ENCODE measurements at places on chromosomes 16 and 17.
A peak's percentile ranks its signal among the peaks of the same experiment; 100 is the strongest.

GRCh38 chr17:28518578-28518977 is 12.4 kb downstream of the FOXN1 start:
- DNase-seq = no peak

DNA sequence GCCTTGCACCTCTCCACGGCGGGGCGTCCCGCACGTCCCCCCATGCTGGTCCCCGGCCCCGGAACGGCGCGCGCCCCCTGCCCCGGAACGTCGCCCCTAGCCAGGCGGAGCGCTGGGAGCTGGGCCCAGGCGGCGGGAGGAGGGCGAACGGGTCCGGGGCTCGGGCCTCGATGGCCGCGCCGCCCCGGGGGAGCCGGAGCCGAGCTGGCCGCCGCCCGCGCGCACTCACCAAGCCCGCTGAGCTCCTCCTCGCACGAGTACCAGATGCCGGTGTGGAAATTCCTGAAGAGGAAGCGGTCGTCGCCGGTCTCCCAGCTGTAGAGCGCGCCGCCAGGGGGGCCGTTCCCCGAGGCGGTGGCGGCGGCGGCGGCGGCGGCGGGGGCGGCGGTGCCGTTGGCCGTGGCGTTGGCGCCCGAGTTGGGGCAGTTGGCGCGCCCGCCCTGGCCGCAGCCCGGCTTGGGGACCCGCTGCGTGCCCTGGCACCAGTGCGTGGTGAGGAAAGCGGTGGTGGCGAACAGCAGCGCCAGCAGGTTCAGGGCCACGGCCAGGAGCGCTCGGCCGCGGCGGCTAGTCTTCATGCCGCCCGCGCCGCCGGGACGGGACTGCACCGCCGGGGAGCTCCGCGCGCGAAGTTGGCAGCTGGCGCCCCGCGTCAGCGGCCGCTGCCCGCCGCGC is 530 bp downstream of the GSG1L start:
- DNase-seq = no peak

DNA sequence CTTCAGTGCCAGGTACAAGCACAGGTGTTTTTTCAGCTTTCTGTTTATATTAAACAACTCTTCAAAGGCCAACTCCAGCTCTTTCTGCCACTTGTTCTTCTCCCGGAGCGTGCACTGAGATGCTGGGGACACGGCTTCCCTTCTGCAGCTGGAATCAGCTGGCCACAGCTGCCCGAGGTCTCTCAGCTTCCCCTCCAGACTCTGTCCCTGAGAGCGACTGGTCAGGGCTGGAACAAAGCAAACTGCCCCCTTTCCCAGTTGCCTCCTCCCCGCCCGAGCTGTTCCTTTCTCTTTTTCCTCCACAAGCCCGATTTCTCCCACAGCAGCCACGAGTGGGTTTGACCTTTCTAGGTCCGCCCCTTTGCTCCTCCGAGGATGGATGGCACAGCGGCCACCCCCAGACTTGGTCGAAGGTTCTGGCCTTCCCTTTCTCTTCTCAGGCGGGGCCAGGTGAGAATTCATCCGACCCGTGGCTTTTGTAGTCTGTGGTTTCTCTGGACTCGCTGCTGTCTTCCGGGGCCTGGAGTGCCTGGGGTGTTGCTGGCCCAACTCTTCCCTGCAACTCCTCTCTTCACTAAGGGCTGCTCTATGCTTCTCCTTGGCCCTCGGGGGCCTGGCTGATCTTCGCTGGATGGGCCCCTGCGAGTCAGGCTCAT is 11.5 kb downstream of the CEP295NL start:
- no peak for DNase-seq

GRCh38 chr16:20675488-20676267 is 21.8 kb downstream of the ACSM1 start:
- peak; percentile 41 for DNase-seq

DNA sequence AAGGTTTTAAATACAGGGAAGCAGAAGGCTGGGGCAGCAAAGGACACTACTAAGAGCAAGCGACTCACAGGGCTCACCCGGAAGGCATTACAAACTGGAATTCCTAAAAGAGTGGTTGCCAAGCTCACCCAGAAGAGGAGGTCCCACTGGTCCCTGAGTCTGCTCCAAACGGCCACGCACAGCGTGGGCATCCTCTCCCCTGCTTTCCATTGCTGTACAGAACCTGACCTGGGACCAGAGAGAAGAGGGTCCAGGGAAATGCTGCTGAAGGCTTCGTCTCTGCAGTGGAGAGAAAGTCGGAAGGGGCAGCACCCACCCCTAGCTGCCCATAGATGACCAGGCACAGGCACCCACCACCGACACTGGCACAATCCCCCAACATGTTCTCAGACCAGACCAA is 67.2 kb downstream of the ADCY9 start:
- DNase-seq = no peak

DNA sequence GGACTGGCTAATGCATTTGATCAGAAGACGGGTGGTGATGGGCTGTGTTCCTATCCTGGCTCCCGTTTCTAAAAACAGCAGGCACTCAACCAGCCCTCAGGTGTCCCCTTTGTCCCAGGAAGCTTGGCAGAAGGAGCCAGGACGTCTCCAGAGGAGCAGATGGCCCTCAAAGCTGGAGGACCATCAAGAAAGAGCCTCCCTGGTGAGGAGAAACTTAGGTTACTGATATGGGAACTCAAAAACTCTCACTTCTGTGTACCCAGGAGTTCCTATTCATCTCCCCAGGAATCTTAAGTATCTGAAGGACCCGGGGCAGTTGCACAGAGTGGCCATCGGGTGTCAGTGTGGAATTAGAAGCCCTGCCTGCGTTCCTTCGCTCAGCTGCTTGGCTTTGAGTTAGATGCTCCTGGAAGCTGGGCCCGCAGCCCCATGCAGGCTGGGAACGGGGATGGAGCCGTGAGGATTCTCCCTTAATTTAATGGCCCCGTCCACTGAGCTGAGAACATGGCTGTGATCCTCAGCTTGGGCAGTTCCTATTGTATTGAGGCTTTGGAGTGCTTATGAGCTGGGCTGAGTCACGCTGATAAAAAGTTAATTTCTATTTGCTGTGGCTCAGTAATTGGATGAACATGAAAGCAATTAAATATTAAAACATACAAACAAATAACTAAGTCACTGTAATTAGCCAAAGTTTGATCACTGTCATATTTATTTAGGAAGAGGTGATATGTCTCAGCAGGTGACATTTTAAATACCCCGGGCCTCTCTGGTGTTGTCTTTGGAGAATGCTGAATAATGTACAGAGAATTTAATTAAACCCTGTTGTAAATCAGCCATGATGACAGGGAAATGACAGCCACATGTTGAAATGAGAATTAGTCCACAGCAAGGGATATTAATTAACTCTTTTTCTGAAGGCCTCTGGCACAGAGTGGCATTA is 402.1 kb downstream of the SEC14L1 start:
- peak; percentile 72 for DNase-seq

GRCh38 chr17:64205804-64206203 is 57.3 kb downstream of the TEX2 start:
- DNase-seq = no peak

GRCh38 chr16:53291757-53292392 is 142.4 kb upstream of the RBL2 start:
- DNase-seq = no peak

DNA sequence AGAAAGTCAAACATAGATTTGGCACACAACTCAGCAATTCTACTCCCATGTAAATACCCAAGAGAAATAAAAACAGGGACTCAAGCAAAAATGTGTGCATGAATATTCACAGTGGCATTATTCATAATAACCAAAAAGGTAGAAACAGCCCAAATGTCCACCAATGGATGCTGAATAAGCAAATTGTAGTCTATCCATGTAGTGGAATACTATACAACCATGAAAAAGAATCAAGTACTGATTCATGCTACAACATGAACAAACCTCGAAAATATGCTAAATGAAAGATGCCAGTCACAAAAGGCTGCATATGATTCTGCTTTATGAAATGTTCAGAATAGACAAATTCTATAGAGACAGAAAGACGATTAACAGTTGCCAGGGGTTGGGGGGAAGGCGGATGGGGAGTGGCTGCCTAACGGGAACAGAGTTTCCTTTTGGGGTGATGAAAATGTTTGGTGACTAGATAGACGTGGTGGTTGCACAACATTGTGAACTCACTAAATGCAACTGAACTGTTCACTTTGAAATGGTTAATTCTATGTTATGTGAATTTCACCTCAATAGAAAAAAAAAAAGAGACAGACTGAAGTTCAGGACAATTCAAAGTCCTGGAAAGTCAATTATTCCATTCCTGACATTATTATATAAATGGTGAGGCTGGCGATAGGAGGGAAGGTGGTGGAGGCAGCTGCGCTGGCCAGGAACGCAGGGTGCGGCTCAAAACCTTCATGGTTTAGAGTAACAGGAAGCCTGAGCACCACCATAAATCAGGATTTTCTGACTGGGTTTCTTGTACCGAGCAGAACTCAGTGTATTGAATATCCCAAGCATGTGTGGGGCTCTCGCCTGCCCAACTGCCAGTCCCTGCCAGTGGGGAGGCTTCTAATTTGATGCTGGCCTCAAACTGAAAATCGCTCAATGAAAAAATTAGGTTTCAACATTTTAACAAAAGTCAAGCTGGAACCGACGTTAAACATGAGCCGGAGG is 300.9 kb downstream of the C16orf95 start:
- DNase-seq = no peak

GRCh38 chr17:48505788-48506187 is 25.0 kb downstream of the HOXB1 start:
- peak; percentile 61 for DNase-seq

DNA sequence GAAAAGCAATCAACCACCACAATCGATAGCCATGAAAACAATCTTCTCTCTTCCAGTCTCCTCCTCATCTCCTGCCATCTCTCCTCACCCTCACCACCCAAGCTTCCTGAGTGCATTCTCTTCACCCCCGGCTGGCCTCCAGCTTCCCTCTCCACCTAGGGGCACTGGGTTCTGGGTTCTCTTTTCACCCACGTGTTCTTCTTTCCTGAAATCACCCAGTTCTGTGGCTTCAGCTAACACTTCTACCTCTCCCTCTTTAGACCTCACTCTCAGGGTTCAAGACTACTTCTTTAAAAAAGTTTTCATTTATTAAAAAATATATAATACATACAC is 8.2 kb downstream of the ITGAM start:
- no peak for DNase-seq

GRCh38 chr16:89319886-89320781 is 102.6 kb downstream of the ZNF778 start:
- peak; percentile 52 for DNase-seq

DNA sequence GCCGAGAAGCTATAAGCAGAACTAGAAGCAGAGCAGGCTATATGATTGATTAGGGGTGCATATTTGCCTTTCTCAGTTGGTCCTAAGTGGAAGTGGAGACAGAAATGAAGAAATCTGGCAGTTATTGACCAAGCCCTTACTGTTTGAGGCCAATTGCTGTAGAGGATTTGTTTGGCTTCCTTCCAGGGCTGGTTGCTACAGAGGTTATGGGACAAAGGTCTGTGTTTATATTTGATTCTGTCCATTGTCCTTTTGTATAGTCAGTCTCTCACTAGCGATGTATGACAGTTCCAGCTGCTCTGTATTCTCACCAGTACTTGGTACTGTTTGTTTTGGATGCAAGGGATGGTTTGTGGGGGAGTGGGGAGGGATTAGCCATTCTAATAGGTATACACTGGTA is 7.3 kb upstream of the ALOX15 start:
- no peak for DNase-seq

DNA sequence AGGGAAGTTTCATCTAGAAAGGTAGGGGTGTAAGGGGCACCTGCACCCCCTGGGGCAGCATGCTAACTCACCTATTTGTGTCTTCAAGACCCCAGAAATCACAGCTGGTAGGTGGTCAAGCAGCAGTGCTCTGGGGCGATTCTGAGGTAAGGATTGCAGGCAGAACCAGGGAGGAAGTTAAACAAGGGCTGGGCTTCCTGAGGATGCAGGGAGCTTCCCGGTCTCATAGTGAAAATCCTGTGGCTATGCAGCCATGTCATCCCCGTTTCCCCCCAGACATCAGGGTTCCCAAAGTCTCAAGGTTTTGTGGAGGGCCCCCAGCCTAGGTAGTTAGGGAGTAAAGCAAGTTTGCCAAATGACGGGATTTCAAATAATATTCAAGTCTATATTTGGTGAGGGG is 78.5 kb downstream of the C16orf78 start:
- DNase-seq = no peak

GRCh38 chr16:12682432-12683165 is 121.1 kb downstream of the CPPED1 start:
- DNase-seq = no peak

DNA sequence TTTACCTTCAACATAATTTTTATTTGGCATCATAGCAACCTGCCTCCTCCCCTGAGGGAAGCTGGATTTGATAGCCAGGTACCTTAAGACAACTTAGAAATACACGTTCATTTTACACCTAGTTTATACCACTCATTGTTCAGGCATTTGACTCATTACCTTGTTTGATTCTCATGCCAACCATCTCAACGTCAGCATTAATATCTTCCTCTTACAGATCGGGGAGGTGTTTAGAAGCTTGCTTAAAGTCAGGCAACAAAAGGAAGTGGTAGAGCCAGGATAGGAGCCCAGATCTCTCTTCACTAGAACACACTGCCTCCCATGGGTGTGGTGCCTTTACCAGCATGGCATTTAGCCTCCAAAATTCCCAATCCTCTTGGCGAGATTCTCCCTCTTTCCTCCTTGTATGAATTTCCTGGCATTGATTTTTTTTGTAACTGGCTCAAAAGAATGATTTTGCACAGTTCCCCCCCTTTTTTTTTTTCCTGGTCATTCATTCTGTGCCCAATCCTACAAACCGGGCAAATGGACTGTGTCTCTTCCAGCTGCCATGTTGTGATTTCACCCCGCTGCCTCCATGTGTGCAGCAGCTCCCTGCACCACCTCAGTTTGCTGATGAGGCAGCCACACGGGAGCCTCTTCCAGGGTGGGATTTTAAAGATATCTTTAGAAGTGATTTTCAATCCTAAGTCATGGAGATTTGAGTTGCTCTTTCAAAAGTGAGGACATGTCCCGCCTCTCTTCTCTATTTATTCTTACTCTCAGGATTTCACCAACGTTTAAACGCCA is 383.6 kb downstream of the UTP18 start:
- no peak for DNase-seq

- DNase-seq = no peak
These were observed 178.8 kb upstream of the PSMD7 start for GRCh38 chr16:74117798-74118197.

DNA sequence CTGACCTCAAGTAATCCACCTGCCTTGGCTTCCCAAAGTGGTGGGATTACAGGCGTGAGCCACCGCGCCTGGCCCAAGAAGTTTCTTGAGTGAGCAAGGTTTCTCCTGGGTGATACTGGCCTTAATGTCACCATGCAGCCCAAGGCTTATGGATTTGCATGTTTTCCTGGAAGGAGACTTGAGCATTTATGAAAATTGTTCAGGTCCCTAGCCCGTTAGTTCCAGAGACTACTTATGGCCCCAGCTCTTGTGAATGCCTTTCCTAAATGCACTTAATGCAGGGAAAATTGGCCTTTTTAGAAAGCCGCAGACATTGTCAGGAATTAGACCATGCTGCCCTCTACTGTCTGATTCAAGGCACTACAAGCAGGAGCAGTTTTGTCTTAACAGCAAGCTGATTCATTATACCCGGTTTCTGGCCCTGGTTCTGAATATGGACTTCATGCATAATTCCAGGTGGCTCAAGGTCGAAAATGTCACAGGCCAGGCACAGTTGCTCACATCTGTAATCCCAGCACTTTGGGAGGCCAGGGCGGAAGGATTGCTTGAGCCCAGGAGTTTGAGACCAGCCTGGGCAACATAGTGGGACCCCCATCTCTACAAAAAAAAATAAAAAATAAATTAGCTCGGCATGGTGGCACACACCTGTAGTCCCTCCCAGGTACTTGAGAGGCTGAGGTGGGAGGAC is 91.3 kb downstream of the SNX29 start:
- peak; percentile 47 for DNase-seq

All from CD4-positive, alpha-beta T cell treated with Interleukin-6 for 4 hours (primary cell).